ENCODE measurements at places on chromosomes 1 and 21. TPM values are rescaled to one million over a fixed set of nuclear protein-coding genes. Genes with fewer than 3 reads are reported as not detected.

The SPRR2B gene
- total RNA-seq = not detected

The CFHR3 gene
- not detected for total RNA-seq

DNA sequence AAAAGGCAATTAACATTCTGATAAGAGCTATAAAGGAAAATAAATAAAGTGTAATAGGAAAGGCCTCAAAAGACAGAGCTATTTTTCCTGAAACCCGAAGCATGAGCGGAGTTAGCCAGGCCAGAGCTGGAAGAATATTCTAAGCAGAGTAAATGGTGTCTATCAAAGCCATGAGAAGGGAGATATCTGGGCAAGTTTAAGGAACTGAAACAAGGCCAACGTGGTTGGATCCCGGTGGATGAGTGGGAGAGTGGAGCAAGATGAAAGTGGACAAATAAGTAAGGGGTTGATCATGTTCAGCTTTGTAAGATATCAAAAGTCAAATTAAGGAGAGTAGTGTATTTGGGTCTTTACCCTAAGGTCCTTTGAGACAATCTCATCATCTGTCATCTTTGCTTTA, 234.0 kb downstream of the TM2D1 start:
- ATAC-seq = peak; percentile 15

DNA sequence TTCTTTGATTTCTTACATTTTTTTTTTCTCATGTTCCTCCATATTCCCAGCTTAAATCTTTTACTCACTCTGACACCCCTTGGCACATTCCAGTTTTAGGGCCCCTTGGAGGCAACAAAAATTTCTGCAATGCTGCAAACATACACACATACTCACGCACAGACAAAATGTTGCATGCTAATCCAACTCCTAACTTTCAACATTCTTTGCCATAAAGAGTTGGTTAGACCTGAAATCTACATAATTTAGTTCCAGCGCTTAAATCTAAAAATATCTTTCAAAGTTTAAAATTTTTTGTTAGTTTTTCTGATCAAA, 103.9 kb downstream of the PTPN14 start:
- no peak for ATAC-seq

- ATAC-seq = no peak
These were observed 12.8 kb upstream of the OR2T10 start for GRCh38 chr1:248610301-248610700.

- ATAC-seq = no peak
These were observed 181.4 kb upstream of the L1TD1 start for GRCh38 chr1:62013264-62013663.

GRCh38 chr1:22044690-22045420, 7.7 kb upstream of the CDC42 start:
- ATAC-seq = no peak
